Foreskin keratinocyte (primary cell): ENCODE measurements at places on chromosomes 5 and 9. TPM values are rescaled to one million over a fixed set of nuclear protein-coding genes. Genes with fewer than 3 reads are reported as not detected.

Gene GLRX
- total RNA-seq, result 1.8 and 4.2 TPM in 2 replicates

Gene P4HA2
- 49.9 and 74.4 TPM in 2 replicates for total RNA-seq

Gene HNRNPAB
- 140 and 167 TPM in 2 replicates for total RNA-seq

Gene SLC36A2
- not detected in 2 replicates for total RNA-seq

Gene MED22
- 22.6 and 24.7 TPM in 2 replicates for total RNA-seq

Gene SPATA31C1
- not detected in 2 replicates for total RNA-seq

Gene HEMGN
- total RNA-seq, result not detected in 2 replicates

Gene ANXA2R
- total RNA-seq, result 0.49 and 0.71 TPM in 2 replicates

Gene PDE6A
- total RNA-seq, result not detected in 2 replicates

Gene HTR4
- not detected in 2 replicates for total RNA-seq

Gene TMEM252
- total RNA-seq, result not detected in 2 replicates

Gene SHC3
- under 0.01 and 0.07 TPM in 2 replicates for total RNA-seq

Gene DCAF10
- 19.3 and 23.2 TPM in 2 replicates for total RNA-seq

Gene NME5
- 0.39 TPM in 1 of 2 replicates, not detected in the other for total RNA-seq

Gene RELL2
- total RNA-seq, result 16.3 and 20.3 TPM in 2 replicates

Gene FOXD4L3
- 0.04 TPM in 1 of 2 replicates, not detected in the other for total RNA-seq

Gene SLC6A18
- not detected in 2 replicates for total RNA-seq

Gene STPG3
- total RNA-seq, result not detected in 2 replicates

Gene MEIKIN
- total RNA-seq, result not detected in 2 replicates

Gene CATSPER3
- 0.10 and 0.18 TPM in 2 replicates for total RNA-seq

Gene SPATA31E1
- total RNA-seq, result not detected in 2 replicates

Gene PCDHA6
- not detected in 2 replicates for total RNA-seq

Gene NRARP
- total RNA-seq, result 0.81 and 1.1 TPM in 2 replicates

Gene TMCO6
- total RNA-seq, result 9.8 and 11.3 TPM in 2 replicates

Gene TBC1D2
- 76.8 and 85.0 TPM in 2 replicates for total RNA-seq

Gene IL6ST
- total RNA-seq, result 78.4 and 86.4 TPM in 2 replicates

Gene C5orf58
- not detected in 2 replicates for total RNA-seq

Gene PPP1R2B
- total RNA-seq, result 0.14 TPM in 1 of 2 replicates, not detected in the other

Gene ADAMTS13
- total RNA-seq, result 0.28 and 0.65 TPM in 2 replicates

Gene FAM219A
- 9.4 and 10.6 TPM in 2 replicates for total RNA-seq

Gene PROP1
- total RNA-seq, result not detected in 2 replicates

Gene ABLIM3
- total RNA-seq, result 4.7 and 10.1 TPM in 2 replicates

Gene KIF3A
- 12.6 and 13.0 TPM in 2 replicates for total RNA-seq

Gene CDC25C
- 7.9 and 9.4 TPM in 2 replicates for total RNA-seq

Gene LCN15
- not detected in 2 replicates for total RNA-seq

Gene WDR31
- total RNA-seq, result 0.71 and 1.5 TPM in 2 replicates

Gene TLR4
- not detected in 2 replicates for total RNA-seq

Gene CFAP77
- not detected in 2 replicates for total RNA-seq

Gene ZNF883
- 1.6 and 3.3 TPM in 2 replicates for total RNA-seq

Gene GRIA1
- total RNA-seq, result 0.42 and 0.48 TPM in 2 replicates

Gene RNF180
- 5.7 and 5.9 TPM in 2 replicates for total RNA-seq

Gene BARX1
- not detected in 2 replicates for total RNA-seq

Gene GLRA1
- not detected in 2 replicates for total RNA-seq

Gene EIF4E1B
- not detected in 2 replicates for total RNA-seq

Gene ARHGEF39
- 4.0 and 4.8 TPM in 2 replicates for total RNA-seq

Gene KCNN2
- total RNA-seq, result 0.11 and 0.14 TPM in 2 replicates

Gene SLIT3
- total RNA-seq, result 5.6 and 9.9 TPM in 2 replicates

Gene SH3PXD2B
- total RNA-seq, result 20.9 and 29.2 TPM in 2 replicates

Gene AMBP
- not detected in 2 replicates for total RNA-seq

Gene RXRA
- 24.1 and 25.2 TPM in 2 replicates for total RNA-seq

Gene RPP25L
- 21.1 and 24.3 TPM in 2 replicates for total RNA-seq
